ENCODE measurements at places on chromosomes 4 and X. TPM values are rescaled to one million over a fixed set of nuclear protein-coding genes. Genes with fewer than 3 reads are reported as not detected.

FMR1NB gene
- total RNA-seq, result not detected

NDNF gene
- not detected for total RNA-seq

RAB9B gene
- 0.79 TPM for total RNA-seq

NXF2B gene
- not detected for total RNA-seq

SH3D19 gene
- total RNA-seq, result not detected

TCEAL6 gene
- total RNA-seq, result not detected

GPC4 gene
- total RNA-seq, result not detected

CYLC1 gene
- total RNA-seq, result not detected

RPS6KA6 gene
- not detected for total RNA-seq

TMEM47 gene
- not detected for total RNA-seq

LNX1 gene
- not detected for total RNA-seq

MAGEB10 gene
- total RNA-seq, result not detected

PLXNB3 gene
- total RNA-seq, result 0.55 TPM

Measured in activated naive CD4-positive, alpha-beta T cell treated with anti-CD3 and anti-CD28 coated beads, Interleukin-2, amount 10 ng/mL, durations not matched to agents 5 hours and 36 hours (primary cell).